Activated CD8-positive, alpha-beta memory T cell treated with anti-CD3 and anti-CD28 coated beads, Interleukin-2, amount 50 U/mL, for 48 hours (primary cell): ENCODE measurements at places on chromosomes 5 and 9.

DNA sequence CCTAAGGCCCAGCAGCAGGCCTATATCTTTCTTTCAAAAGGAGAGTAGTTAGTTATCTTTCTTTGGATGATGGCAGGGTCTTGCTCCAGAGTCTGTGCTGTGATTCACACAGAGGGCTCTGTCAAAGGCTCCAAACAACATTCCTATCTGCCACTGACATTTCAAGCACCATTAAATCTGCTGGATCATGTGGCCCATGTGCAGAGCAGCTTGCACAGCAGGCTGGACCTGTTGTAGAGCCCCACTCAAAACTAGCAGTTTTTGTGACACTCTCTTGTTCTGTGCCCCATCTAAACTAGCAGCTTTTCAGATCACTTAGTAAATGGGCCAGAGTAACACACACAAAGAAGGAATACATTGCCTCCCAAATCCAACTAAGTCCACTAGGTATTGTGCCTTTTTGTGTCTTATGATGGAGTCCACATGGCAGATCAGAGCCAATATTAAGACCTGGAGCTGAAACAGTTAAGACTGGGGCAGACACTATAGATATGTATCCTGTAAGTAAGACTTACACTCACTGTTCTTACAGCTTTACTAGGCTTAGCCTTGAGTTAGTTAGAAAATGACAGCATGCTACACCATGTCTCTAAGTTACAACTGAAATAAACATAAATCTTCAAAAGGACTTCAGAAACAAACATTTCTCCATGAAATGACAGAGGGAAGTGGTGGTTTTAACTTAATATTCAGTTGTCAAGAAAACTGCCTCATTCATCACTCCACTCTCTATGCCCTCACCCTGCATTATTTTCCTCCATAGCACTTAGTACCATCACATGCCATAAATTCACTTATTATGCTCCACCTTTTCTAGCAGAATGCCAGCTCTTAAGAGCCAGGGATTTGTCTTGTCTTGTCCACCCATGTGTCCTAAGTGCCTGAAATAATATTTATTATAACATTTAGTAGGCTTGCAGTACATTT is 400.9 kb downstream of the RAB3C start:
- DNase-seq = no peak

DNA sequence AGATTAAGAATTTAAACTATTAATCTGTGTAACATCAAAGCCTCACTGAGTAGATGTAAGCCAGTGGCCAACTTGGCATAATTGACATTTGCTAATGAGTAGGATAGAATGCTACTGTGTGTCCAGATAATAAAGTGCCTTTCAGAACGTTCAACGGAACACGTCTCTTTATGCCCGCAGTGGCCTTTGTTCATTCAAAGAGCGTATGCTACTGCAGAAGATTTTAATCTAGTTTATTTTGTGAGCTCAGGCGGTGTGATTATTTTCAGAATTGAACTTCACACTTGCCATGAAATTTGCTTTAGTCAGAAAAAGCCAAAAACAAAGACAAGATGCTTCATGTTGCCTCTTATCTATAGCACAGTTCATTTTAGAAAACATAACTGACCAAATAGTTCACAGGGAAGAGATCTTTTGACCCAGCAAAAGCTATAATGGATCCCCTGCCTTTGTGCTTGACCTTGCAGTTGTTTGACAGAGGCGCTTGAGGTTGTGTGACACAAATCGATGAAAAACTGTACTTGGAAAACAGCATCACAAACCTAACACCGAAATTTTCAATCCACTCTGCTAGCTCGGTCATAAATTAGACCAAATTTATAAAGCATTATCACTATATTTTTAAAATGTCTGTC is 530.9 kb upstream of the TYRP1 start:
- DNase-seq = no peak

DNA sequence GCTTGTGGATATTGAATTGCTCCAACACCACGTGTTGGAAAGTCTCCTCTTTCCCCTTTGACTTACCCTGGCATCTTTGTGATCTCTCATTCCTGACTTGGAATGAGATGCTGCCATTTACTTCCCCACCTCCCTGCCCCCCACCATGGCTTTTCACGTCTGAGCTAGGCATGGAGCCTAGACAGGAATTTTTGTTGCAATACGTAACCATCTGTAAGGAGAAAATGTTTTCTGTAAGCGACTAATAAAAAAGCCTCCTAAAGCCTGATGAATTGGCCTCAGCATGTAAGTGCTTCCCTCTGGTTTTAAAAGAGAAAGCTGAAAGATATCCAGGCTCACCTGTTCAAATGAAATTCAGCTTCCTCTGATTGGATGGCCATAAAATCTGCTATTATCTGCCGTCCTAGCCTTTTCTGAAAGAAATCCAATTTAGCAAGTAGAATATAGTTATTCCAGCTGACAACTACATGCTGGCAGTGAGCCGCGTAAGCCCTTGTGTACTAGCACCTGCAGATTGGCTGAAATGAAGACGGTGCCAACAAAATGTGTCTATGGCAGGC is 200.1 kb downstream of the NSG2 start:
- DNase-seq = no peak

GRCh38 chr5:73827106-73827450 is 201.1 kb downstream of the ARHGEF28 start:
- no peak for DNase-seq

DNA sequence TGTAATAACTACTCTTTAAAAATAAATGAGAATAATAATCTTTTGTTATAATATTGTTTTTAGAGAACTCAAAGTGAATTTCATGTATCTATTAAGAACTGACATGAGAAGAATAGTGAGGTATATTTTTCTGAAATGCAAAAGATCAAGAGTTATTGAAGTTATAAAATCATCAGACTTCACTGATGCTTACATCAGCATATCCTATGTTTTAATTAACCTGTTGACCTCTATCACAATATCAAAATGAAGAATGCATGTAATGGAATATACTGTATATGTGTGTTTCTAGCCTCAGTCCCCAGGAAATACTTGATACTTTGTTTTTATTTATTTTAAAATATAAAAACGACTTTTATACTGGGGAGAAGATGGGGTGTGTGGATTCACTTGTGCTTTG is 533.1 kb downstream of the KCTD16 start:
- no peak for DNase-seq

DNA sequence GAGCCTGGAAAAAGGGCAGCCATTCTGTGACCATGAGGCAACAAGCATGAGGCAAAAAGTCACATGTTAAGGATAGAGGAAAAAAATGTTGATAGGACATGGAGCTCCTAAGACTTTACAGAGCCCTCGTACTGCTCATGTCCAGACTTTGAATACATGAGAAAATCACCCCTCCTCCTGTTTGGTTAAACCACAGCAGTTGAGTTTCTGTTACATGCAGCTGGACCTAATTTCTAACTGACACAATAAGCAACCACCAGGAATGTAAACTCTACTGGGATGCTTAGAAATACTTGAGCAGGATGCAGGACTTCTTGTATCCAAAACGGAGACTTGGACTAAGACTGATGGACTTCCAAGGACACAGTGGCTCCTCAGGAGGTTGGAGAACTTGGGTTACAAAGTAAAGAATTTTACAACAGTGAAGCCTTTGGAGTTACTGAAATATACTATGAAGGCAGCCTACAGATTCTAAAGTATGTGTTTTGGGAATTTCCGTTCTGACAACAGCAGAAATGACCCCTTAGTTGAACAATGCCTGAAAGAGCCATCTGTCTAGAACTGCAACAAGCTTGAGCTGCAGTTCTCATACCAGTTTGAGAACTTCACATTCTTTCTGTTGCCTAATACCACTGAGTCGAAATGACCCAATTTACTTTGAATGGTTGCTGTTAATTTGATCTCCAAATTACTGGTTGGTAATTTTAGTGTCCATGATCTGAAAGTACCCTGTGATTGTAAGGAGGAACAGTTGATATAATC is 268.9 kb downstream of the PIK3R1 start:
- DNase-seq = no peak

DNA sequence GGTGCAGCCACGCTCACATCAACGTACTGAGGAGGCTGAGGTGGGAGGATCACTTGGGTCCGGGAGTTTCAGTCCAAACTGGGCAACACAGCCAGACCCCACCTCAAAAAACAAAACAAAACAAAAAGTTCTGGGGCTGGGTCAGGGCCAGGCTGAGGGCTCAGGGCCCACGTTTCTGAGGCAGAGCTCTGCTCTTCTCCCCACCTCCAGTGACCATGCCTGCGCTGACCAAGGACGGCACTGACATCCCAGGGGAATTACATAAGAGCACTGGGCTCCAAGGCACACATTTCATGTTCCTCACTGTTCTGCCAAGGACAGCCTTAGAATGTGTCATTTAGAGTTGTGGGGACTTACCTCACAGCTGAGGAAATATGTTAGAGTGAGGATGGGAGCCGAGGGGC is 40.4 kb upstream of the TESK1 start:
- no peak for DNase-seq

DNA sequence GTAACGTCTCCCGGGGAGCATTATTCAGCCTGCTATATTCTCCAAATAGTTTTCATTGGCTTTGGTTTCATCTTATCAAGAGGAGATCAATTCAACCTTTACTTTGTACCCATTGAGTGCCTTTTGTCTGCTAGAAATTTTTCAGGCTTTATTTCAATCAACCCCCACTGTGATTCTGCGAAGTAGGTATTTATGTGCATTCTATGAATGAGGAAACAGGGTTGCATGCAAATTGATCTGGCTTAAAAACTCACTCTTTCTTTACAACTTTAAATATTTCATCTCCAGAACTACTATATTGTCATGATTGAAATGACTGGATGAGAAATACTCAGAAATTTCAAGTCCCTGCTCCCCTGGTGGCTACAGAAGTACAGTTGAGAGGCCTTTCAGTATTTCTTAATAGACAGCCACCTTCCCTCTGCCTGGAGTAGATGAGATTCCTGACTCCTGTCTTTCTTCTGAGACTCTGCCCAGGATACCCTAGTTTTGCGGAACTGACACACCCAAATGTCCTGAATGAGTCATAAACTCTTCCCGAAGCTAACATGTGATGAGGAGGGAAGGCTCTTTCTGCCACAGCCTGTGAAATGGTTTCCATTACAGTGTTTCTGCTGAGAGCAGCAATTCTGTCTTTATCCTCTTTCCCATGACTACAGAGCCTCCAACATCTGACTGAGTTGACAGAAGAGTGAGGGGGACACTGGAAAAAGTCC is 52.6 kb upstream of the TNC start:
- no peak for DNase-seq

- no peak for DNase-seq
Measured at GRCh38 chr9:120032639-120033038, 547.3 kb downstream of the CDK5RAP2 start.

- no peak for DNase-seq
Measured at GRCh38 chr5:36897616-36898015, 21.0 kb downstream of the NIPBL start.

- DNase-seq = no peak
Measured at GRCh38 chr5:120765189-120765588, 301.1 kb downstream of the PRR16 start.

GRCh38 chr5:43642428-43642827 is 39.4 kb downstream of the NNT start:
- DNase-seq = no peak

GRCh38 chr9:135552698-135553171 is 6.8 kb downstream of the OBP2A start:
- no peak for DNase-seq

- no peak for DNase-seq
Measured at GRCh38 chr9:101458963-101459631, 23.5 kb upstream of the ALDOB start.

DNA sequence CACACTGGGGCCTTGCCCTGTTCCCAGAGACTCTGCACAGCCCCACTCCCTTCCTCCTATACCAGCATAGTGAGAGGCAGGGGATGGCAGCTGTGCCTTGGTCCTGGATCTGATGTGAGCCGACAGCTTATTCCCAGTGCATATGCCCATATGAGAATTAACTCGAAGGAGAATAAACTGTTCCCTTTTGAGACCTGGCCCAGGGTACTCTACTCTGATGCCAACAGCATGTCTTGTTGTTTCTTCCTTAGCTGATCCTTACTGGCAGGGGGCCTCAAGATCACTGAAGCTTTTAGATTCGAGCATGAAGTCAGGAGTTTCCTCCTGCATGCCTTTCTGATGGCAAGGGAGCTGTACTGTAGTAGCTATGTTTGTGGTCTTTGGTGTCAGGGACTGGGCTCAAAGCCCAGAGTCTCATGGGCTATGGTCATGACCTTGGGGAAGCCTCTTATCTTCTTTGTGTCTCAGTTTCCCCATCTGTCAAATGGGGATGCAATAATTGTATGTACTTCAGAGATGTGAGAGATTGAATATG is 57.1 kb downstream of the DOCK2 start:
- DNase-seq = no peak

DNA sequence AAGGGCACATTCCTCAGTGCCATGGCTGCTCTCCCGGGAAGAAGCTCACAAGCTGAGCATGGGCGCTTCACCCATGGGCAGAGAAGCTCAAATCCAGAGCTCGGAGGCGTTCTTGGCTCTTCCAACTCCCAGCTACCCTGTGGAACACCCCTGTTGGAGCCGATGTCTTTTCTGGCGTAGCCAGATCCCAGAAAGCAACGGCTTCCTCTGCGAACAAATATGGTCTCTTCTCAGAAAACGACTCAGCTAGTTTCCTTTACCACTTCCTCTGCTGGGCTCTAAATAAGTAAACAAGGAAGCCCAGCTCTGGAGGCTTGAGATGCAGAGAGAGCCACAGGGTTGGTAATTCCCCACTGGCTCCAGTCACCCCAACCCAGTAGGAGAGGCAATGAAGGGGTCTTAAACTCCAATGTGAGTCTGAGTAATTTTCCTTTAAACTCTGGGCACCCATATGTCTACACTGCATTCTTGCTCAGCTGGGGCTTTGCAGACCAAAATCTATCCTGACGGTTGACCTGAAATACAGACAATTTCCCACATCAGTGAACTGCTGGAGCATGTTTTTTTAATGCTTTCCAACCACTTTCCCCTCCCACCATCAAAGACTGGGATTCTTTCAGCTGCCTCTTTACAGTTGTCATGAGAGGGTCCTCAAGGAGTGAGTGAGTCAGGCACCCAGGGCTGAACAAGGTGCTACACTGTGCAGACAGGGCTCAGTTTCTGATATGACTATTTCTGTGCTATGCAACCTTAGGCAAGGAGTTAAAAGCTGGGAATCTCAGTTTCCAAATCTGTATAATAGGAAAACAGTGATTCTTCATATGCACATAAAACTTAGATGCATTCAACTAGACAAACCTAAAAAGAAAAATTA is at the start of gene LCP2:
TSS of gene LCP2 (minus strand) at position 189 of the 874 bp plus-strand sequence. CDS start at position 23, 166 bp downstream.
- DNase-seq = peak; percentile 65

DNA sequence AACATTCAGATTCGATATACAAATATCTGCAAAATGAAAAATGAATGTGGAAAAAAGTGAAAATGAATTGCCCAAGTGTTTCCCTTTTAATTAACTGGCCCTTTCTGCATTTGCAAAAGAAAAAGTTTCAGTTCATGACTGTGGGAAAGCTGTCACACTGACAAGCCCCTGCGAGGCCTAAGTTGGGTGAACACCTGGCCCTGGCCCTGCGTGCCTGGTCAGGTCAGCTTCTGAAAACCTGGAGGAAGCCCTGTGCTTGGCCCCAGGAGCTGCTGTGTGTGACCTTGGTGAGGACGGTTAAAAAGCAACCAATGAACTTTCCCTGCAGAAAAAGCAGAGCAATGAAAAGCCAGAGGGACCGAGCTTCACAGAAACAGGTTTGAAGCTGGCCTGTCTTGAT is 41.0 kb upstream of the SHC3 start:
- DNase-seq = no peak

GRCh38 chr9:33851301-33851700 is 34.3 kb downstream of the UBE2R2 start:
- no peak for DNase-seq

GRCh38 chr5:170303549-170303948 is 6.0 kb upstream of the LCP2 start:
- no peak for DNase-seq

- DNase-seq = no peak
Measured at GRCh38 chr5:39599721-39600431, 175.1 kb upstream of the DAB2 start.
